ENCODE measurements at places on chromosomes 12 and 14. TPM values are rescaled to one million over a fixed set of nuclear protein-coding genes. Genes with fewer than 3 reads are reported as not detected.

- no peak for DNase-seq
Observed at GRCh38 chr12:41709012-41709411, 435.7 kb downstream of the GXYLT1 start.

- no peak for DNase-seq
Observed at GRCh38 chr14:97053941-97054340, 256.8 kb downstream of the VRK1 start.

- DNase-seq = peak; percentile 67
Observed at GRCh38 chr14:22982477-22983245, at the start of gene AJUBA. TSS of gene AJUBA (minus strand) at chr14:22982551. CDS start at chr14:22982266, 285 bp downstream.

RPL6 gene
- total RNA-seq = 1,024 TPM

SRRM4 gene
- 5.7 TPM for total RNA-seq

SMARCC2 gene
- total RNA-seq = 93.3 TPM

- DNase-seq = no peak
Observed at GRCh38 chr12:58381546-58381945, 440.2 kb downstream of the ATP23 start.

RAN gene
- total RNA-seq = 447 TPM

DNA sequence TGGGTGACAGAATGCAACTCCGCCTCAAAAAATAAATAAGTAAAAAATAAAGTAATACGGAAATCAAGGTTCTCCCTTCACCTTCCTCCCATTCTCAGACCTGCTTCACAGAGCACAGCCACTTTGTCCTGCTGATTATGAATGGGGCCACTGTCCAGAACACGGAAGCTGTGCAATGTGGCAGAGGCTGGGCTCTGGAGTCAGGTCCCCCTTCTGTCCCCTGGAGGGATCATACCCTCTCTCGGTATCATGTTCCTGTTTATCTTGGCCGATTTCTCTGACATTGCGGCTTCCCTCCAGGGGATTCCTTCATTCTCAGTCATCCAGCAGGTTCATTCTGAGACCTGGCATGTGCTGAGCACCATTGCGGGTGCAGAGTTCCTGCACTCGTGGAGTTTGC lies 11.3 kb downstream of the PPP2R5C start:
- no peak for DNase-seq

DNA sequence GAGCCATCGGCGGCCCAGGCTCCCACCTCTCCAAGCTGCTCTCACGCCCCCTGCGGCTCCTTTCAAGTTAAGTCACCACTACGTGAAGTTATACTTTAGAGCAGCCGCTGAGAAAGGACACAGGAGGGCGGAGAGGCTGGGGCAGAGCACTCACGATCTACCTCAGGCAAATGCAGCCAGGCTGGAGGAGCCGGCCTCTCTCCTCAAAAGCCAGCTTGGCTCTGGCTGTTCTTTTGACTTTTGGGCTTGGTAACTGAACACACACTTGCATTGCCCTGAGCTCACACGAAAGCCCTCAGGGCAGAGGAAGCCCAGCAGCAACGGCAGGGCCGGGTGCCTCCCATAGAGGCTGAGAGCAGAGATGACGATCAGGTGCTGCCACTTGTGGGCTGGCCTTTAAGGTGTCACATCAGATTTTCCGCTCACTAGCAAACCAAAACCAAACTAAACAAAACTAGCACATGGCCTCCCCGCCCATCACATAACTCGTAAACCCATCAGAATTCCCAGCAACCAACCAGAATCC lies 75.2 kb downstream of the PITPNM2 start:
- no peak for DNase-seq

IGFBP6 gene
- 9.0 TPM for total RNA-seq

Measured in frontal cortex (tissue), 4 donors.